ENCODE measurements at places on chromosomes 4 and X.

- no peak for DNase-seq
These were observed 31.3 kb downstream of the SLIT2 start for GRCh38 chr4:20283039-20283438.

DNA sequence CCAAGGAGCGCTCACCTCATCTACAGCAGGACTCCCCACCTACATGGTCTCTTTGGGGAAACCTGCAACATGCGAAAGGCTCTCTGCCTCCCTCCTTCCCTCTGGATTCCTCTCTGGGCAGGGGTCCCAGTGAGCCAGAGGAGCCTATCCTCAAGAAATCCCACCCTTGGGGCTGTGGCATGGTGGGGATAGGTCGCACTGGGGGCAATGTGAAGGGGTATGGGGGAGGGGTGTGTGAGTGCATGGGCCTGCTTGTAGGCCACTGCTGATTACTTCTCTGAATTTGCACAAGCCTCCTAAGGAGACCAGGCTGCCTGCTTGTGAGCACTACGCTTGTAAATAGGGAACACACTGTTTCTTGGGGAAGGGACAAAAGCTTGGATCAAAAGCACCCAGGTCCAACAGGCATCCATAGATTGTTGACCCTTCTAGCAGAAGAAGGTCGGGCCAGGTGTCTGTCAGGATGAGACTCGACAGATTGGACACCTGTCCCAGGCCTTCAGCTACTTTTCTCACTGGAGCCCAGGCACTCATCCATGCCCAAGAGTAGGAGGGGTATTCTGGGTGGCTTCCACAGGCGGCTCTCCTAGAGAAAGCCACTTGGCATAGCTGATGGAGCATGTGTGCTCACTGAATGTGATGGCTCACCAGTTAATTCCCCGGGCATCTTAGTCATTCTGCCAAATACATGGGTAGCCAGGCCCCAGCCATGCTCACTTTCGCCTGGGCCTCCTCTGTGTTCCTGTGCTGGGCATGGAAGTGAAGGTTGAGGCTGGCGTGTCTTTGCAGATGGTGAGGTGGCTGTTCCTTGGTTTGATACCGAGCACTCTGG lies 75.0 kb downstream of the NBDY start:
- no peak for DNase-seq

GRCh38 chr4:114304046-114304445 lies 294.6 kb upstream of the UGT8 start:
- DNase-seq = no peak

DNA sequence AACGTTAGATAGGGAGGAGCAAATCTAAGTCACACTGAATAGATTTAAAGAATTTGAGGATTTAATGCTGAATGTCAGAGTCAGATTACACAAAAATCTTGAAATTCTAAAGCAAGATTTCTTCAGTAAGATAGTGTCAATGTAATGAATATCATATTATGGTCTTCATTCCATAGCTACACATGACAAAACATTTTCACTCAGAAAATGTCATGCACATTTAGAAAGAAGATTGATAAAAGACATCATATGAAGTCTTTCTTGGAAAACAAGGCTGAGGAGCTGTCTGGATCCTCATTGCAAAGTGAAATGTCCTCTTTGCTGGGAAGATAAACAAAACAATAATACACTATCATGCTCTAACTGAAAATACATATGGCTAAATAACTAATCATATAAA lies 1006.9 kb downstream of the PCDH7 start:
- no peak for DNase-seq

All from activated naive CD4-positive, alpha-beta T cell treated with Interleukin-2 at 50 U/mL for 16 hours (primary cell).